Activated CD4-positive, alpha-beta T cell treated with anti-CD3 and anti-CD28 coated beads for 1 hour (primary cell): ENCODE measurements at places on chromosomes 5 and 9.
A peak's percentile ranks its signal among the peaks of the same experiment; 100 is the strongest.

GRCh38 chr9:35790385-35791296, 750 bp upstream of the NPR2 start:
- DNase-seq, result peak; percentile 41

DNA sequence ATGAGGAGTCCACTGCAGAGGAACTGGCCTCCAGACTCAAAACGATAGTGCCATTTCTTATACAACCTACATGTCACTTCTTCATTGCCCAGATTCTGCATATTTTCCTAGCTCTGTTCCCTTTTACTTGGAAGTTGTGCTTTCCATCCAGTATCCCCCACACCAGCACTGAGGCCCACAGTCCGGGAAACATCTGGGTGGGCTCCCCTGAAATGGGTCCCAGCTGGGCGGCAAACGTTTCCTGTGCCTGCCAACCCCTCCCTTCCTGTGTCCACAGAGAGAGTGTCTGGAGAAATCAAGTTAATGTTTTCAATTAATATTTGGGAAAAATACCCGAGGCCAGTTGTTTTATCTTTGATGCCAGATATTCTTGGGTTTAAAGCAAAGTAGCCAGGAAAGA, 111.8 kb downstream of the COL23A1 start:
- DNase-seq, result no peak

DNA sequence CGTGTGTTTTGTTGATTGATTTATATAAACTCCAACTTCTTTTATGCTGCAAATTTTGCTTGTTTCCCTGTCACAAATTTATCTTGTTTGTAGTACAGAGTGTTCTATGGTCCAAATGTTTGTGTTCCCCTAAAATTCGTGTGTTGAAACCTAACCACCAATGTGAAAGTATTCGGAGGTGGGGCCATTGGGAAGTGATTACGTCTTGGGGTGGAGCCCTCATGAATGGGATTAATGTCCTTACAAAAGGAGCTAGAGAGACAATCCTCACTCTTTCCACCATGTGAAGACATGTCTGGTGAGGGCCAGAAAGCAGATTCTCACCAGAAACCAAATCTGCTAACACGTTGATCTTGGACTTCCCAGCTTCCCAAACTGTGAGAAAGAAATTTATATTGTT, 262.0 kb downstream of the MAN2A1 start:
- no peak for DNase-seq

- no peak for DNase-seq
These were observed 20.1 kb upstream of the LTC4S start for GRCh38 chr5:179773686-179774040.

GRCh38 chr5:152349683-152350526, 55.2 kb downstream of the NMUR2 start:
- no peak for DNase-seq

DNA sequence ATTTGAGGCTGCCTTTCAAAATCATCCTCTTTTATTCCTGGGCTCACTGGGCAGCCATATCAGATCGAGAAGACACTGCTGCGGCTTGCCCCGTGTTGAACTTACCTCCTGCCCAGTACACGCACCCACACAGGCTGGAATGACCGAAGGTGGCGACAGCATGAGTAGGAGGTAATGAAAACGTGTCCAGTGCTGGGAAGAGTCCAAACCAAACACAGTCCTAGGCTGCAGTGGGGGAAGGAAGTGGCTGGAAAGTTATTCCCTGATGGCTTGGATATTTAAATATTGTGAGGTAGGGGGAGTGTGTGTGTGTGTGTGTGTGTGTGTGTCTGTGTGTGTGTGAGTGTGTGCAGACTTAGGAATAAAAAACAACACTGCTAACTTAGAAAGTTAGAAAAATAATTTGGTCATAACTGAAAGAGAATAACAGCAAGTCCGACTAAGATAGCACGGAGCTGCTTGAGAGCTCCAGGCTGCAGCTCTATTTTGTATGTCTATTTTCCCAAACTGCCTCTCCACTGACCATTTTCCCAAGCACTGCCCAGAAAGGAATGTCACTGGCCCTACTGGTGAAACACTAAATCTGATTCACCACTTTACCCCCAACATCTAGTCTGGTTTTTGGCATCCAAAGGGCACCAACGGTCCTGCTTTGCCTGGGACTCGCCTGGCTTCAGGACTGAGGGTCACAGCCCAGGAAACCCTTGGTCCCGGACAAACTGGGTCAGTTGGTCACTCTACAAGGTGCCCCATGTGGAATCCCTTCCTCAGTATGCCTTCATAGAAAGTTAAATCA, 41.2 kb downstream of the ANKH start:
- DNase-seq, result no peak

DNA sequence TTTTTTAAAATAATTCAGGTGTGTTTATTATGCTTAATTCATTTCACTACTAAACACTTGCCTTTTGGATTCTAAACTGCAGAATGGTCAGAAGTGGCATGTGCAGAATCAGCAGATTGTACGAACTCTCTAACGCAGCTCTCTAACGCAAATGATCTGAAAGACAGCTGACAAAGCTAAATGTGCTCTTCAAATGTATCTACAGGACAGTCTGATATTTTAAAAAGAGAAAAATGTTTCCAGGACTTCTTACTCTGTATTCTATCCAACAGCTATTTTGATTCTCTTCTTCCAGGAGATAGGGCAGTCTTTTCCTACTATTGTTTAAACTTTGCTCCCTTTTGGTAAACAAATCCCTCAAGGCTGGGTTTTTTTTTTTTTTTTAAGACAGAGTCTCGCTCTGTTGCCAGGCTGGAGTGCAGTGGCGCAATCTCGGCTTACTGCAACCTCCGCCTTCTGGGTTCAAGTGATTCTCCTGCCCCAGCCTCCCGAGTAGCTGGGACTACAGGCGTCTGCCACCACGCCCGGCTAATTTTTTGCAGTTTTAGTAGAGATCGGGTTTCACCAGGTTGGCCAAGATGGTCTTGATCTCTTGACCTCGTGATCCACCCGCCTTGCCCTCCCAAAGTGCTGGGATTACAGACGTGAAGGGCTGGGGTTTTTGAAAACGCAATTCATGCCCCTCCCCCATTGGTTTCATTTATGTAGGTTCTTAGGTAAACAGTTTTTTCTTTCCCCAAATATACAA, 1.2 kb downstream of the NMRK1 start:
- no peak for DNase-seq

GRCh38 chr5:79547982-79548381, 34.0 kb upstream of the HOMER1 start:
- no peak for DNase-seq

GRCh38 chr9:91495450-91495849, 71.8 kb upstream of the NFIL3 start:
- no peak for DNase-seq

DNA sequence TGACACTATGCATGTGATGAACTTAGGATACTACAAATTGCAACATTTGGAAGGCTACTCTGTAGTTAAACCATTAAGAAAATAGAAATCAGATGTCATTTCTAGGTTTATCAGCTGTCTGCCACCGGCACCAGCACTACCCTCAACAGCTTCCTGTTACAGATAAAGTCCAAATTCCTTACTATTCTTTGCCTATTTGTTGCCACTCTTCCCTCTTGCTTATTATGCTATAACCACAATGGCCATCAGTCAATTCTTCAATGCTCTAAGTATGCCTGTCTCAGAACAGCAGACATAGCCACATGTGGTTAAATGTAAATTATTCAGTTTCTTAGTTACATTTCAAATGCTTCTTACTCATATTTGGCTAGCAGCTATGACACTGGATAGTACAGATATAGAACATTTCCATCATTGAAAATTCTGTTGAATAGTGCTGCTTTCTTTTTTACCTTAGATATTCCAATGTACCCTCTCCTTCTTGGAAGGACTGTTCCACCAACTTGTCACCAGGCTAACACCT, 21.0 kb downstream of the DHX29 start:
- no peak for DNase-seq

DNA sequence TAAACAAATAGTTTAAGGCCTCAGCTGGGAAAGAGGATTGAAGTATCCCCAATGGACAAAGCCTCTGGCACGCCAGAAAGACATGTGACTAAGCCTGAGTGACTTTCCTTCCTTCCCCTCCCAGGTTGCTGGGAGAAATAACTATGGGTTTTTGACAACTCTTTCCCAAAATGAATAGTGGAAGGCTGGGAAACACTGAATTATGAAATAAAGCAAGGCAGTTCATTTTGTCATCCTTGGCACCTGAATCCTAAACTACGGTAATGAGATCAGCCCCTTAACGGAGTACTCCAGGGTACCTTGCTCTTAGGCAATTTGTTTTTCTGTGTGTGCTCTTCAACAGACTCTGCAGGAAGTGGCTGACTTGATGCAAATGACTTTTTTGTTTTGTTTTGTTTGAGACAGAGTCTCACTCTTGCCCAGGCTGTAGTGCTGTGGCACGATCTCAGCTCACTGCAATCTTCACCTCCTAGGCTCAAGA, 75.2 kb downstream of the LMNB1 start:
- no peak for DNase-seq

DNA sequence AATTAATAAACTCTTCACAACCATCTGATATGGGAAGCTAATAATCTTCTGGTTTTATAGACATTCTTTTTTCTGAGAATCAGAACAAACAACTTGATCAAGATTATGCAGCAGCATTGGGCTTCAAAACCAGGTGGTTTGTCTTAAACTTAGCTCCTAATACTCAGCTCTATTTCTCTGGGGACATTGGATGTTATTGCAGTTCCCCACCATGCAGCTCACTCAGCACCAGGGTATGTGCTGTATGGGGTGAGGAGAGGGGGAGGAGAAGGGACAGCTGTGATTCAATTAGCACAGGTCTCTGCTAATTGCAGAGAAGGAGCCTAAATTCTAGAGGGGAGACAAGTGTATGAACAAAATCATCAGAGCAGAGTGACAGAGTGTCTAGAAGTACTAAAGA, 210.7 kb upstream of the TNC start:
- no peak for DNase-seq

DNA sequence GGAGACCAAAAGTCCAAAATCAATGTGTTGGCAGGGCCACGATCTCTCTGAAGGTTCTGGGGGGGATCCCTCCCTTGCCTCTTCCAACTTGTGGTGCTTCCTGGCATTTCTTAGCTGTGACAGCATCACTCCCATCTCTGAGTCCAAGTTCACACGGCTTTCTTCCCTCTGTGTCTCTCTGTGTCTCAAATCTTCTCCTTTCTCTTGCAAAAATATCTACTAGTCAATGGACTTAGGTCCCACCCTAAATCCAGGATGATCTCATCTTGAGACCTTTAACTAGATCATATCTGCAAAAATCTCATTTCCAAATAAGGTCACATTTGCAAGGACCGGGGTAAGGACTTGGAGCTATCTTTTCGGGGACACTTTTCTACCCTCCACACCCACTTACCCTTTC, 186.1 kb downstream of the HSD17B3 start:
- DNase-seq, result no peak

GRCh38 chr5:6607559-6607936, 25.3 kb downstream of the NSUN2 start:
- DNase-seq, result no peak

- DNase-seq, result no peak
These were observed 9.5 kb downstream of the IL9 start for GRCh38 chr5:135886136-135886535.

GRCh38 chr5:84032324-84032723, 311.7 kb upstream of the HAPLN1 start:
- DNase-seq, result no peak

DNA sequence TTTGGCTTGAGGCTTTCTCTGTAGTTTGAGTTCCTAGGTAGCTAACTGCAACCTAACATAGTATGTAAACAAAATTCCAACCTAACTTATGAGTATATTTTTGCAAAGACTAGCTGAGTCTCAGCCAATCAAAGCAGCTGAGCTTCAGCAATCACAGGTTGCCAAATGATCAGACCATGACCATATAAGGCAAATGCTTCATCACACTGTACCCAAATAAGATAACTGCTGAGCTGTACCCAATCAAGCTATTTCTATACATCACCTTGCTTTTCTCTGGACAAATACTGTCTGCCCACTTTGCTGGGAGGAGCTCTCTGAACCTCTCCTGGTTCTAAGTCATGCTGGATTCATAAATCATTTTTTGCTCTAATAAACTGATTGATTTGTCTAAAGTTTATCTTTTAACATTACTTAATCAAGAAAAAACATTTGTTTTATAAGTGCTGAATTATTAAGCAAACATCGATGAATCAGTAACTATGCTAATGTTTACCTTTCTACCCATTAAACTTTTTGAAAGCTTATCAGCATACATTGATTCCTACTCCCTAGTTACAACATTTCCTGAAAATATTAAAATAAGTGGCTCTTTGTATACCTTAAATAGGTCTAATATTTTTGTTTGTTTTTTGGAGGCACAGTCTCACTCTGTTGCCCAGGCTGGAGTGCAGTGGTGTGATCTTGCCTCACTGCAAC, 129.7 kb upstream of the PCA3 start:
- DNase-seq, result no peak

- DNase-seq, result no peak
These were observed 1.1 kb downstream of the SRD5A1 start for GRCh38 chr5:6634306-6634705.

DNA sequence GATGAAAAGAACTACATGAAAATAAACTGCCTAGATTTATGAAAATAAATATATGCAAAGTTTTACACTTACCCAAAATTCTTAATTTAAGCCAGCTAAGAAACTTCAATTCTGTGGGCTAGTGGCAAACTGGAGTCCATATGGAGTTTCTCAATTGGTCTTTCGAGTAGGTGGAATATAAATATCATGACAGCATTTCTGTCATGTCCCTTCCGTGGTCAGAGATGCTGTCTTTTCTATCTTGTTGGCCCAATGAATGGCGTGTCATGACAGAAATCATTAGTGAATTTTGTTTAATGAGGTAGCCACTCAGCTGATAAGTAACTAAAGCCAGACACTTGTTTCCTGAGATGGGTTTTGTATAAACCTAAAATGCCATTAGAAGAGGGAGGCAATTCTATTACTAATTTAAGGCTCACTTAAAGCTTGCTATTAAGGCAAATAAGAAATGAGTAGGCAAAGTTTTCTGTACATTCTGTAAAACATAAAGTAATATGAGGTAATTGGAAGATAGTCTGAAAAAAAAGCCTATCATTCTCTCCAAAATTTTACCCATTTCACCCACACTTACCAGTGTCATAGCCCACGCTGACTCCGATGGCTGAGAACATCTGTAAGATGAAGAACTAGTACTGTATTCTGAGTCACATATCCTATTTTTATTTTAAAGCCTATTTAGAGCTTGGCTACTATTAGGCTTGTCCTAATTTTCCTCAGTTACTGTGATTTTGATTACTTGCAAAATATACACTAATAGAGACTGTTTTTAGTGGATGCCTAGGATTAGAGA, 419.3 kb upstream of the MEF2C start:
- DNase-seq, result no peak

- no peak for DNase-seq
These were observed 272.8 kb downstream of the ICE1 start for GRCh38 chr5:5695266-5695665.
